ENCODE measurements at places on chromosomes 2 and 18.

GRCh38 chr2:201883606-201884369, 77.5 kb downstream of the CDK15 start:
- no peak for DNase-seq

- DNase-seq, result no peak
These were observed 8.4 kb upstream of the CD226 start for GRCh38 chr18:69956057-69956456.

GRCh38 chr2:98461498-98462049, 16.9 kb downstream of the INPP4A start:
- no peak for DNase-seq

DNA sequence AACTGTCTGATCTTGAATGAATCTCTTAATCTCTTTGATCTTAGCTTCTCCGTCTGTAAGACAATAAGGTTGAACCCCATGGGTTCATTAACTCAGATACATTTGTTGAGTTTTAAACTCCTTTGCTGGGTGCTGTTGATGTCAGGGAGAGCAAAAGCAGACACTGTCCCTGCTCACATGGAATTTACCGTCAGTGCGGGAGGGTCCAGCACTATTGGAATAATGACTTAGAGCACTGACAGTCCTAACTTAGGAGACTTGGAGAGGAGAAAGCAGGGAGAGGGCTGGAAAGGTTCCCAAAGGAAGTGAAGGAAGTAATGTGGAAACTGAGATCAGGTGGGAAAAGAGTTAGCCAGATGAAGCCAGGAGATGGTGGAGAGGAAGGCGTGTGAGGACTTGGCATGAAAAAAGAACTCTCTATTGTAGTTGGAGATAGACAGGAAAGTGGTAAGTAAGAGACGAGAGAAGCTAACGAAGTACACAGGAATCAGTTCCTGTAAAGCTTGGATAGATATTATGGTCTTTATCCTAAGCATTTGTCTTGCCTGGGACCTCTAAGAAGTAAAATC, 141.4 kb upstream of the SERTAD2 start:
- DNase-seq, result no peak

- DNase-seq, result no peak
These were observed 37.6 kb downstream of the RND3 start for GRCh38 chr2:150449856-150450255.

GRCh38 chr2:102109016-102109415, 33.5 kb upstream of the IL1R1 start:
- no peak for DNase-seq

DNA sequence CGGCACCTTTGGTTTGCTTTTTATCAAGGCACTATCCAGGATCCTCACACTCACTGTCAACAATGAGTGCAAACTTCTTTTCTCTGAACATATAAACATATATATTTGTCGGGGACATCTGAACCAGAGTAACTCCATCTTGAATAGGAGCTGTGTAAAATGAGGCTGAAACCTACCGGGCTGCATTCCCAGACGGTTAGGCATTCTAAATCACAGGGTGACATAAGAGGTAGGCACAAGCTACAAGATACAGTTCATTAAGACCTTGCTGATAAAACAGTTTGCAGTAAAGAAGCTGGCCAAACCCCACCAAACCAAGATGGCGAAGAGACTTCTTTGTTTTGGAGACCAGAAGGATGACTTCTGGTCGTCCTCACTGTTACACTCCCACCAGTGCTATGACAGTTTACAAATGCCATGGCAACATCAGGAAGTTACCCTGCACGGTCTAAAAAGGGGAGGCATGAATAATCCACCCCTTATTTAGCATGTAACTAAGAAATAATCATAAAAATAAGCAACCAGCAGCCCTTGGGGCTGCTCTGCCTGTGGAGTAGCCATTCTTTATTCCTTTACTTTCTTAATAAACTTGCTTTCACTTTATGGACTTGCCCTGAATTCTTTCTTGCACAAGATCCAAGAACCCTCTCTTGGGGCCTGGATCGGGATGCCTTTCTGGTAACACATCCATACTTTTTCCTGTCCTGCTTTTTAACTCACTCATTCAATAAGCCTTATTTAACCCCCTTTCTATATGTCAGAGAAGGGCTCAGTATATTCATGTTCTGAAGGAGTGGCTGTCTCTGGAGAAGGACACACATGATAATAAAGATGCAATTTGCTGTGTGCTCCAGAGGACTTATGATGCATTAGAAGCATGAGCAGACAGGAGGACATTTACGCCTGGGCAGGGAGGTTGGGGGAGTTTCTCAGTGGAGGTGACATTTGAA, 65.4 kb downstream of the TACR1 start:
- DNase-seq, result no peak

DNA sequence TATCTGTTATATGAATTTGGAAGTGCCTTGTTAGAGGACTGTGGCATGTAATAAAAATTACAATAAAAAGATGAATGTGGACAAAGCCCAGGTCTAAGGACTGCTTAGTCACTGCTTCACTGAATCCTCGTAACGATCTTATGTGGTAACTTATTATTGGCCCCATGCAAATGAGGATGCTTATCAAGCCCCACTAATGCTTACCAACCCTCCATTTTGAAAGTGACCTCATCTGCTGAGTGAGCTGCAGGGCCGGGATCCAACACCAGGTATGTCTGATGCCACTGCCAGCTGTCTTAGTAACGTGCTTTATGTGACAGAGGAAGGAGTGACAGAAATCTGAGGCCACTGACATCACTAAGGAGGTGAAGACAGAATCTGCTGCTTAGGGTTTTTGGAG, 65.3 kb upstream of the CCDC85A start:
- DNase-seq, result no peak

- DNase-seq, result peak; percentile 76
These were observed 158.8 kb upstream of the SLC39A10 start for GRCh38 chr2:195498176-195498575.

DNA sequence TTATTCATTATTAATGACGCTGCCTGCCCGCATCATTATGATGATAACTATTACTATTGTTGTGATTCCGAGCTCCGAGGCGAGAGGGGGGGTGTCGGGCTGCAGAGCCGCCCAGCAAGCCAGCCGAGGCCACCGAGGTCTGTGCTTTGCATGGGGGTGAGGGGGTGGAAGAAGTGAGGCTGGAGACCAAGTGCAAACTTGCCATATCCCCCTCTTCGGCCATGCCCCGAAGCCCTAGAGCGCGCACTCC, 3.6 kb downstream of the BCL11A start:
- DNase-seq, result no peak

DNA sequence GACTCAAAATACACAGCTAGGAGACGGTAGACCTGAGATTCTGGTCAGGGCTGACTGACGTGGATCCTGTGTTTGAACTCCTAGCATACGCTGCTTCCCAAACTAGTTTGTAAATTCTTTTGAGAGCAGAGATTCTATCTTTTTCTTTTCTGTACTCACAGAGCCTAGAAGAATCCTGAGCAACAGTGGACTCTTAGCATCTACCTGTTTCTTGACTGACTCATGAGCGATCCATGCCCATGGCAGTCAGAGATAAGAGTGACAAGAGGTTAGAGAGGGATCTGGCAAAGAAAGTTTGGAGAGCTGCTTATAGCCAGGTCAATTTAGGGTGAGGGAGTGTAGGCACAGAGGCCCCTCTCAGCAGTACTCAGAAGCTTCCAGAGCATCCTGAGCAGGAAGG, 41.1 kb upstream of the PPP1CB start:
- no peak for DNase-seq

GRCh38 chr2:162473-163382, 101.1 kb downstream of the SH3YL1 start:
- no peak for DNase-seq

All from suppressor macrophage (primary cell).